ENCODE measurements at places on chromosomes 4 and X. TPM values are rescaled to one million over a fixed set of nuclear protein-coding genes. Genes with fewer than 3 reads are reported as not detected.
A peak's percentile ranks its signal among the peaks of the same experiment; 100 is the strongest.

- no peaks in the 10 kb centered on the region for H3K36me3 ChIP-seq
- no peak overlapping the region for H3K4me3 ChIP-seq
- H3K4me1 ChIP-seq: no peaks in the 10 kb centered on the region
- DNase-seq: no peak
- H3K27ac ChIP-seq: no peak overlapping the region
Measured at GRCh38 chr4:73245955-73246354, 12.6 kb downstream of the ANKRD17 start.

DNA sequence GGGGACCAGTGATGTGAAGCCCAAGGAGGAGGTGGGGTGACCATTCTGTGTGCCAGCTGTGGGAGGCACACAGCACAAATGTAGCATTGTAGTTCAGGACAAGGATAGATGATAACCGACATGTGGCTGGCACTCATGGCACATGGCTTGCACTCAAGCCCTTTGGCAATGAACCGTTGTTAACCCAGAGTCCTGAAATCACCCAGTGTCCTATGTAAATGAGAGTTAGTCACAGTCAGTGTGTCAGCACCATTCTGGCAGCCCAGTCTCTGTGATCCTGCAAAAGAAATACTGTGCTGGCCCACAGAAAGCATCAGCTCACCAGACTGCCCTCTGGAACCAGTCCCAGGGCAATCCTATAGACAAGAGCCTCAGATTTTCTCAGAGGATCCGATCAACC lies 339.3 kb downstream of the MID1IP1 start:
- DNase-seq: no peak
- H3K4me1 ChIP-seq: no peaks in the 10 kb centered on the region
- no peaks in the 10 kb centered on the region for H3K36me3 ChIP-seq
- H3K27ac ChIP-seq: no peak overlapping the region
- no peak overlapping the region for H3K4me3 ChIP-seq
- H3K27me3 ChIP-seq: no peaks in the 10 kb centered on the region

The TMPRSS11F gene
- total RNA-seq: not detected

DNA sequence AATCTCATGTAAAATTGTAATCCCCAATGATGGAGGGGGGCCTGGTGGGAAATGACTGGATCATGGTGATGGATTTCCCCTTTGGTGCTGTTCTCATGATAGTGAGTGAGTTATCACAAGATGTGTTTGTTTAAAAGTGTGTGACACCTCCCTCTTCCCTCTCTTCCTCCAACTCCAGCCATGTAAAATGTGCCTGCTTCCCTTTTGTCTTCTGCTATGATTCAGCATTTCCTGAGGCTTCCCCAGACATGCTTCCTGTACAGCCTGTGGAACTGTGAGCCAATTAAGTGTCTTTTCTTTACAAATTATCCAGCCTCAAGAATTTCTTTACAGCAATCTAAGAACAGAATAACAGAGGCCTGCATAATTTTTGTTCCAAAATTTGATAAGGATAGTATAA lies 85.2 kb downstream of the ANAPC10 start:
- peak; percentile 81 for DNase-seq
- no peak overlapping the region for H3K4me3 ChIP-seq
- no peak overlapping the region for H3K27ac ChIP-seq
- no peaks in the 10 kb centered on the region for H3K36me3 ChIP-seq

DNA sequence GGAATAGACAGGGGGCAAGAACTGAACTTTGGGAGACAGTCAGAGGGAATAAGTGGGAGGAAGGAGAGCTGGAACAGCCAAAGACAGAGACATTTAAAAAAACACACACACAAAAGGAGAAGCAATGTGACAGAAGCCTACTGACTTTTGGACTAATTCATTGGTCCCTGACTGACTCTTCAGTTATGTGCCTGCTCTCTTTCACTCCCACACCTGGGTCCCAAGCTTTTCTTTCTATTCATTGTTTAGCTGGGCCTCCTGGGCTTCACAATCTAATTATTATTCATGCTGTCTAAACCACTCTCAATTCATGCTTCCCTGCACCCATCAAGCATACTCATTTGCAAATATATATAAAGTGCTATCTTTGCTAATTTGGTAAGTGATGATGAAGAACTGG lies 139.2 kb upstream of the IRS4 start:
- DNase-seq: no peak
- H3K27me3 ChIP-seq: no peaks in the 10 kb centered on the region
- H3K4me3 ChIP-seq: no peak overlapping the region
- no peaks in the 10 kb centered on the region for H3K36me3 ChIP-seq
- no peaks in the 10 kb centered on the region for H3K4me1 ChIP-seq

DNA sequence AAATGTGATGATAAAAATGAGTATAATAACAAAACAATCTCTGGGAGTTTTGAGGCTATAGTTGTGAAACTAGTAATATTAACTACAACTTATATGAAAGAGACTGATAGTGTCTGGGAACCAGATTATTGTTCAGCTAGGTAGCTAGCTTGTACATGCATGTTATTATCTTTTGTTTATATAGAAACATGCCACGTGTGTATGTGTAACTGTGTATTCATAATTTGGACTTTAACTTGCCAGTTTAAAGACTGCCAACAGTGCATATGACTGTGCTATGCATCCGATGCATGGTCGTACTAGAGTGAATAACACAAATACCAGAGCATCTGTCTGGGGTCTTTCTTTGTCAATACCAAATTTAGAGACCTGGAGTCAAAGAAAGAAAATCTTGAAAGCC lies 92.2 kb downstream of the ADGRL3 start:
- no peak overlapping the region for H3K4me3 ChIP-seq
- H3K4me1 ChIP-seq: peaks cover 8% of the 10 kb centered on the region
- no peak for DNase-seq
- no peaks in the 10 kb centered on the region for H3K36me3 ChIP-seq
- H3K27me3 ChIP-seq: no peaks in the 10 kb centered on the region

DNA sequence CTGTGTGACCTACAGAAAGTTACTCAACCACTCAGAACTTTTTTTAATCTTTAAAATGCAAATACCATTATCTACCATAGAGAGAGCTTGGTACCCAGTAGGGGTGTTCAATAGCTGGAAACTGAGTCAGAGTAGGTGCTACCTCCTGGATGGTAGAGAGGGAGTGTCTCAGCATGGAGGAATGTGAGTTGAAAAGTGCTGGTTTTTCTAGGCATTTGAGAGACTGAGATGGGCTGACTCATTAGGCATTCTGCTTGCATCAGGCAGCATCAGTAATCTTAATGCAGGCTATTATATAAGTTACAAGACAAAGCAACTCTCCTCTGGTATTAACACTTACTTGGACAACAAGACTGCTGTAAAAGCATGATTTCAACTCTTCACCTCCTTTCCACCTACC lies 70.9 kb upstream of the ARHGEF9 start:
- H3K4me1 ChIP-seq: no peaks in the 10 kb centered on the region
- H3K27me3 ChIP-seq: no peaks in the 10 kb centered on the region
- H3K4me3 ChIP-seq: no peak overlapping the region
- H3K27ac ChIP-seq: no peak overlapping the region
- no peaks in the 10 kb centered on the region for H3K36me3 ChIP-seq

- no peak for DNase-seq
- no peak overlapping the region for H3K27ac ChIP-seq
- H3K4me3 ChIP-seq: no peak overlapping the region
- peaks cover 4% of the 10 kb centered on the region for H3K27me3 ChIP-seq
- no peaks in the 10 kb centered on the region for H3K4me1 ChIP-seq
Measured at GRCh38 chr4:41461780-41462307, 76.1 kb upstream of the LIMCH1 start.

GRCh38 chr4:2806390-2807355 lies 13.8 kb downstream of the SH3BP2 start:
- H3K27ac ChIP-seq: no peak overlapping the region
- peaks cover 3% of the 10 kb centered on the region for H3K4me1 ChIP-seq
- no peaks in the 10 kb centered on the region for H3K36me3 ChIP-seq
- no peaks in the 10 kb centered on the region for H3K27me3 ChIP-seq
- H3K4me3 ChIP-seq: no peak overlapping the region
- DNase-seq: no peak

GRCh38 chr4:84384801-84385200 lies 114.3 kb downstream of the NKX6-1 start:
- no peaks in the 10 kb centered on the region for H3K36me3 ChIP-seq
- peaks cover 6% of the 10 kb centered on the region for H3K27me3 ChIP-seq
- H3K27ac ChIP-seq: no peak overlapping the region

GRCh38 chr4:14392378-14392777 lies 609.9 kb upstream of the CPEB2 start:
- no peaks in the 10 kb centered on the region for H3K36me3 ChIP-seq
- peaks cover 12% of the 10 kb centered on the region for H3K4me1 ChIP-seq
- no peak overlapping the region for H3K27ac ChIP-seq
- no peak for DNase-seq

DNA sequence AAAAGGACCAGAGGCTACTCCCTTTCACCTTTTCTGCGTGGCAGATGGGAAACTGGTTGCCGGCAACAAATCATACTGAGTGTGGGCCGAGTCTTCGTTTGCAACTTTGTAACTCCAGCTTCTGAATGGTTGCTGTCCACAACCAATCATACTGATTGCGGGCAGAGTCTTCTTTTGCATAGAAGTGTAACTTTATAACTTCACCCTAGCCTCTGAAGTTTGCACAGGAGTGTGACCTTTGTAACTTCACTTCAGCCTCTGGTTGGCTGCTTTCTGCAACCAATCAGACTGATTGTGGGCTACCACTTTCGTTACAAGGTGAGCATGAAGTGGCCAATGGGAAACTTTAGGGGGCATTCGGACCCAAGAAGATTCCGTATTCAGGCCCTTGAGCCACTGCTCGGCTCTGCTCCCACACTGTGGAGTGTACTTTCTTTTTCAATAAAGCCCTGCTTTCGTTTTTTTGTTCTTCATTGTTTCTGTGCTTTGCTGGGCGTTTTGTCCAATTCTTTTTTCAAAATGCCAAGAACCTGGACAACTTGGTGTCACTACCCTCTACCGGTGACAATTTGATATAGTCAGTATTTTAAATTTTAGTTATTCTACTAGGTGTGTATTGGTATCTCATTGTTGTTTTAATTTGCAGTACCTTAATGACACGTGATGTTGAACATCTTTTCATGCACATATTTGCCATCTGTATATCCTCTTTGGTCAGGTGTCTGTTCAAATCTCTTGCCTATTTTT lies 9.0 kb upstream of the PAGE5 start:
- no peak for DNase-seq
- H3K36me3 ChIP-seq: no peaks in the 10 kb centered on the region
- no peaks in the 10 kb centered on the region for H3K4me1 ChIP-seq
- no peak overlapping the region for H3K27ac ChIP-seq

- no peaks in the 10 kb centered on the region for H3K36me3 ChIP-seq
- H3K4me1 ChIP-seq: peaks cover 29% of the 10 kb centered on the region
- no peaks in the 10 kb centered on the region for H3K27me3 ChIP-seq
- peak overlapping the region; percentile 55 for H3K27ac ChIP-seq
- peak; percentile 66 for DNase-seq
Measured at GRCh38 chr4:140308366-140309123, 64.9 kb upstream of the SCOC start.

DNA sequence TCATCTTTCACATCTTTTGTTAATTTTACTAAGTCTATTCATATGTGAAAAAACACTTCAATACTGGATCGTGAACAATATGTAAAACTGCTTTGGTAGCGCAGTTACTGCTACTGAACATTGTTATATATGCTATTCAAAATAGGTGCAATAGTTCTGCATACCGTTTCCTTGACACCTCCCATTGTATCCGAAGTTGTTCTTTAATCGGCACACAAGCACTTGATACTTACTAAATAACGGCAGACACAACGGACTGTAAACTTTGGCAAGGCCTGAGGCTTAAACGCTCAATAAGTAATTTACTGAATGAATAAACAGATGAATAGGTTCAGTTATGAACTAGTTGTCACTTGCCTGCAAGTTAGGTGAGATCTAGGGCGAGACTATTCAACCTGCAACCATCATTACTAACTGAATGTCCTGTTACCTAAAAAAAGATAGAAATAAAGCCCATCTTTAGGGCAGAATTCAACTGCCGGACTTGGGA lies 620 bp downstream of the ANAPC10 start:
- no peaks in the 10 kb centered on the region for H3K27me3 ChIP-seq
- peaks cover 9% of the 10 kb centered on the region for H3K36me3 ChIP-seq
- H3K4me1 ChIP-seq: peaks cover 8% of the 10 kb centered on the region
- H3K4me3 ChIP-seq: peak overlapping the region; percentile 65

The ARHGAP6 gene
- total RNA-seq: 45.0 TPM

DNA sequence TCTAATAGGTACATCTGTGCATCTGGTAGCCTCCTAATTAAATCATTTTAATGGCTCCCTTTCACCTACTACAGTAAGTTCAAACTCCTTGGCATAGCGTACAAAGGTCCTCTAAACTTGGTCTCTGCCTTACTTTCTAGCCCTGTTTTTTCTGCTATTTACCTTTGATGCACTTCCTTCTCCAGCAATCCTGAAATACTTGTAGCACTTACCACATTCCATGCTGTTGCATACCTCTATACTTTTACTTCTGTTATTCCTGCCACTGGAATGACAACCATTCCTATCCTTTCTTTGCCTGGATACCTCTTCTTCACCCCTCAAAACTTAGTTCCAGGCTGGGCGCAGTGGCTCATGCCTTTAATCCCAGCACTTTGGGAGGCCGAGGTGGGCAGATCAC lies 56.6 kb upstream of the LHFPL1 start:
- no peaks in the 10 kb centered on the region for H3K4me1 ChIP-seq
- no peaks in the 10 kb centered on the region for H3K27me3 ChIP-seq
- no peak overlapping the region for H3K27ac ChIP-seq
- no peaks in the 10 kb centered on the region for H3K36me3 ChIP-seq

DNA sequence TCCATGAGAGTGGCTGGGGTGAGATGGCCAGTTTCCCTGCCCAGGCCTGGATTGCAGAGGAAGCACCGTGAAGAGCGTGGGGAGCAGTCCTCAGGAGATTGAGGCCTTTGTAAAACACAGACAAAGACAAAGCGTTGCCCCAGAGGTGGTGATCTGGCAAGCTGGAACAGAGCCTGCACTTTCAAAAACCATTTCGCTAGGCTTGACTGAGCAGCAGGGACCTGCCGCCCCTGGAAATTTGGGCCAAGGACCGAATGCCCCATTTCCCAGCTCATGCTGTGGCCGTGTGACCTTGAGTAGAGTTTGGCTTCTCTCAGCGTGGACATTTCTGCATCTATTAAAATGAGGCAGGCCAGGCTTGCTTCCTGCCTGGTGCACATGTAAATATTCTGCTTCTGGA lies 381.4 kb downstream of the BCOR start:
- no peaks in the 10 kb centered on the region for H3K4me1 ChIP-seq
- H3K36me3 ChIP-seq: no peaks in the 10 kb centered on the region
- no peak for DNase-seq
- no peaks in the 10 kb centered on the region for H3K27me3 ChIP-seq
- H3K4me3 ChIP-seq: no peak overlapping the region

- peaks cover 17% of the 10 kb centered on the region for H3K4me1 ChIP-seq
- no peak for DNase-seq
- H3K27ac ChIP-seq: no peak overlapping the region
Measured at GRCh38 chr4:147769386-147769785, 37.5 kb downstream of the ARHGAP10 start.
